ENCODE measurements at places on chromosomes 5 and 9. TPM values are rescaled to one million over a fixed set of nuclear protein-coding genes. Genes with fewer than 3 reads are reported as not detected.

GRCh38 chr5:81081461-81081835, 121.3 kb downstream of the RASGRF2 start:
- DNase-seq, result no peak

DNA sequence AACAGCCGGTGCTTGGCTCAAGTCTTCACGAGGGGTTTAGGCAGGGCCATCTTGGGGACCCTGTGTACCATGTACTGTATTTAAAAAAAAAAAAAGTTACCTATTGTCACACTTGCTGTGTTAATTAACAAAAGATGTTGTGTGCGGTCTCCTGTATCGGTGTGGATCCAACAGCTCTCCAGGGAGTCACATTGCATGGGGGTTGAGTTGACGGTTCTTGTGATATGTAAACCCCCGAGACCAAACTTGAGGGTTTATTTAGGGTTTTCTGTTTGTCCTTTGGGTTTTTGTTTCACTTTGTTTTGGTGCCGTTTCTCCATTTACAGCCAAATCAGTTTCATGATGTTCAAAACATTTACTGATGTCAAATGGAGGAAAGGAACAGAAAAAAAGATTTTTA, 22.2 kb downstream of the AMBP start:
- DNase-seq, result no peak

GRCh38 chr9:98240475-98240874, 15.0 kb downstream of the TBC1D2 start:
- no peak for DNase-seq

TRIM52 gene
- total RNA-seq, result 15.2 TPM

GNA14 gene
- 1.1 TPM for total RNA-seq

GRCh38 chr5:58018016-58018415, 441.9 kb downstream of the PLK2 start:
- DNase-seq, result peak; percentile 53

- DNase-seq, result no peak
Observed at GRCh38 chr9:86034863-86035734, 64.3 kb downstream of the GOLM1 start.

DNA sequence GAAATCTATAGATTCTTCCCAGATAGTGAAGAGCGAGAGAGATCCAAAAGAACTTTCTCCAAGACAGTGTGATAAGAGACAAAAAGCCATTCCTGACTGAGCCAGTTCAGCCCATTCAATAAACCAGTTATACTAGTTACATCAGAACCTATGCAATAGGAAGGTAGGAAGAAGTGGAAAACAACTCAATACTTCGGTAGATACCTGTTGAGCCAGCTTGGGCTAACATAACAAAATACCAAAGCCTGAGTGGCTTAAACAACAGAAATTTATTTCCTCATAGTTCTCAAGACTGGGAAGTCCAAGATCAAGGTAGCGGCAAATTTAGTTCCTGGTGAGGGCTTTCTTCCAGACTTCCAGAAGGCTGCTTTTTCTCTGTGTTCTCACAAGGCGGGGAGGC, 214.5 kb upstream of the GRAMD2B start:
- no peak for DNase-seq

SLC34A3 gene
- 1.4 TPM for total RNA-seq

DNA sequence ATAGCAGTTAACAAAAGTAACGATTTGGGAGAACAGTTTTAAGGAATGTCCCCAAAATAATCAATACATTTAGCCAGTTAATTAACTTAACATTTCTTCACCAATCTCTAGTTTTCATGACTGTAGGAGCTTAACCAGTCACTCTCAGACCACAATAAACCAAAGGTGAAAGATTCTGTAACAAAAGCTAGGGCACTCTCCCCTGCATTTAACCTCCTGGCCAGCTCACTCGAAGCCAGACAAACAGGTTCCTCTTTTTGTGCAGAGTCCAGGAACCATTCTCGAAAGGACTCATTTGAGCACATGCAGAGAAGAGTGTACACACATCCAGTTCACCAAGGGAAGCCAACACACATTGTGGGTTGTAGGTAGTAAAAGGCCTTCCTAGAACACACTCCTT, 6.5 kb downstream of the IL7R start:
- no peak for DNase-seq

DRD1 gene
- total RNA-seq, result not detected

SV2C gene
- not detected for total RNA-seq

JAKMIP2 gene
- not detected for total RNA-seq

Measured in PC-9 (cell line).